ENCODE measurements at places on chromosomes 6 and 20. TPM values are rescaled to one million over a fixed set of nuclear protein-coding genes. Genes with fewer than 3 reads are reported as not detected.

BPIFB6 gene
- not detected for polyA plus RNA-seq

STX11 gene
- 2.6 TPM for polyA plus RNA-seq

TGM2 gene
- 128 TPM for polyA plus RNA-seq

SMIM8 gene
- polyA plus RNA-seq = 20.8 TPM

BTNL2 gene
- polyA plus RNA-seq = 1.7 TPM

- no peak for DNase-seq
Measured at GRCh38 chr20:16947479-16947878, 199.3 kb downstream of the OTOR start.

DNA sequence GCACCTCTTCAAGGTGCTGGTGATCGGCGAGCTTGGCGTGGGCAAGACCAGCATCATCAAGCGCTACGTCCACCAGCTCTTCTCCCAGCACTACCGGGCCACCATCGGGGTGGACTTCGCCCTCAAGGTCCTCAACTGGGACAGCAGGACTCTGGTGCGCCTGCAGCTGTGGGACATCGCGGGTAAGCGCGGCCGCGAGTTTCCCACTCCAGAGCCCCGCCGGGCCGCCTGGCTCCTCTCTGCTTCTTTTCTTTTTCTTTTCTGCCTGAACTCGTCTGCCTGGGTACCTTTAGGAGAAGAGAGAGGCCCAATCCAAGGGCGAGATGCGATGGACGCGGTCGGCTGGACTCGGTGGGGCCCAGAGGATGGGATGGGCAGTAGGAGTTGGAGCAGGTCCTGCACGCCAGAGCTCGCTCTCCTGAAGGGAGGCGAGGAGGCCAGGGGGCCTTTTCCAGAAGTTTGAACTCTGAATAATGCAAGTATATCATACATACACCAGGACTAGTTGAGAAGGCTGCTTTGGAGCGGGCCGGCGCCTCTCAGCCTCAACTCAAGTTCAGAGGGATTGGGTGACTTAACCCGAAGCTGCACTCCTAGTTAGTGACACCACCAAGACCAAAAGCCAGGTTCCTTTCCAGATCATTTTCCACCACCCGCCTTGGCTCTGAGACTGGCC is 445 bp downstream of the RAB32 start:
- DNase-seq = peak; percentile 76

- no peak for DNase-seq
Measured at GRCh38 chr6:129696028-129696418, 14.0 kb downstream of the ARHGAP18 start.

DNA sequence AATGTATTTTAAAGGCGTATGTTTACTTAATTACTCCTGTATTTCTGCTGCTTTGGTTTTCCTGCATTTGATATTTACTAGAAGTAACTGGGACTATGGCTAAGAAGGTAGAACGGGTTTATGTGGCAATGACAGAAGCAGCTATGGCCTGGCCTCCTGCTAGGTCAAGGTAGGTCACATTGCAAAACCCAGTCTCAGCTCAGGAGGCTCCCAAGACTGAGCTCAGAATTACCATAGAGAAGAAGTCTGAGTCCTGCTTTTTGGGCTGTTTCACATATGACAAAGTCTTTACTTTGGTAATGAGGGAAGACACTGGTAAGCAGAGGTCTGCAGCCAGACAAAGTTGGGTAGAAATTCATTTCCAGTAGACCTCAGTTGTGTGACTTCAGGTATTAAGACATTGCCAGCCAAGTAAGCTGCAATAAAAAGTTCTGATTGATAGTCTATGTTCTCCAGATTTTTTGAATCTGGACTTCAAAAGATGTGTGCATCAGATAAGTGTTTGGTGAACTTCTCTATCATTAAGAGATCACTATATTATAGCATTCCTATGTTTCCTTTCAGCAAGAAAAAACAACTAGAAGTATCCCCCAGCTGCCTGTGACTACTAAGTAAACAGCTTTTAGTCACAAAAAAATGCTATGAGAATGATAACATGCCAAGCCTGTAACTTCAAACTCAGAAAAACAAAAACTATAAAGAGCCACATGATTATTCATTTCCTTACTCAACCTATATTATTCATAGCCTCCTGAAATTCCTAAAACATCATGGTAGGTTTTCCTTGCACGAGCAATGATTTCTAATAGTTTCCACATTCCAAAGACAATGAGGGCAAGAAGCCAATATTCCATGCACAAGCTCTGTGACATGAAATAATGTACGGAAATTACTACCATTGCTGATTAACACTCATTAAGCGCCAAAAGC is 312.3 kb downstream of the HAO1 start:
- peak; percentile 12 for DNase-seq

DNA sequence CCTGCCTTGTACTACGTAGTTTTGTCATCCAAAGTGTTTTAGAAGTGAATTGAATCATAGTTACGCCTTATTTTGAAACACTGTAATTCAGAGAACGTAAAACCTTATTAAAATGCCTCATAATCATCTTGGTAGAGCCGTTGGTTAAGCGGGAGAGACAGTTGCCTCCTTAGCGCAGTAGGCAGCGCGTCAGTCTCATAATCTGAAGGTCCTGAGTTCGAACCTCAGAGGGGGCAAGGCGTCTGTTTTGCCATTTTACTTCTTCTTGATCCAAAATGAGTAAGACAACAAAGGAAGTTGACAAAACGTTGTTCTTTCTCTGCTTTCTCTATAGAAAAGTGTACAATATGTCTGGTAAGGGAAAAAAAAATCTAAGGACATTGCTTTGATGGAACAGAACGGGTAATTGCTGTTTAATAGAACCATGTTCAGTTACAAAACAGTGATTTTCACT is 20.7 kb upstream of the TRIM27 start:
- DNase-seq = peak; percentile 87

All from right lung (tissue), 10 donors.